ENCODE measurements at places on chromosomes 12 and 14.

DNA sequence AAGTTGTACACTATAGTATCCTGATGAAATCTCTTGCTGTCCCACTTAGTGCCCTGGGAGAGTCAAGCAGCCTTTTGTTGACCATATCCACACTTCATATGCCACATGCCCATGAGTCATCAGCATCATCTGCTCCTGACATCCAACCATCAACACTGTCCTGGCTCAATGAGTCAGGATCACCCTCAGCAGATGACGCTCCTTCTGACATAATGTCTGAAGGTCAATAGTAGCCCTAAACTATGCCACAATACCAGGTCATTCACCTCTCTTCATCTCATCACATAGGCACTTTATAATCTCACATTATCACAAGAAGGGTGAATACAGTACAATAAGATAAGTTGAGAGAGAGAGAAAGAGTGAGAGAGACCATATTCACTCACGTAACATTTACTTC, 369.0 kb upstream of the FAR2 start:
- DNase-seq: no peak

DNA sequence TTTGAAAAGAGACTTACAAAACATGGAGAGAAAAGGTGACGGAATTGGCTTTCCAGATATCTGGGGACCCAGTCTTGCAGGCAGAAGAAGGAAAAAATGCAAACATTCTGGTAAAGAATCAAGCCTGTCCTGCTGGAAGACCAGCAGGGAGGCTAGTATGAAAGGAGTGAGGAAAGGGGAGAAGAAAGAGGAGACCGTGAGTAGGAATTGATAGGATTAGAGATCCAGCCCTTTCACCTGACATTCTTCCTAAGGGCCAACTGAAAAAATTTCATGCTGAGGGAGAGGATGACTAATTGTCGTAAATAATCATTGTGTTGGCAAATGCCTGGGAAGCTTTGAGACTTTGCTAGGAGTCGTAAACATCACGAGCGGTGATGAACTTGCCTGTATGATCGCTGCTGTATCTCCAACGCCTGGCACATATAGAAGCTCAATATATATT, 12.1 kb downstream of the BHLHE41 start:
- no peak for DNase-seq

GRCh38 chr12:86774841-86775388, 518.7 kb upstream of the MGAT4C start:
- no peak for DNase-seq

GRCh38 chr12:97308576-97309198, 153.9 kb upstream of the RMST start:
- DNase-seq: no peak

DNA sequence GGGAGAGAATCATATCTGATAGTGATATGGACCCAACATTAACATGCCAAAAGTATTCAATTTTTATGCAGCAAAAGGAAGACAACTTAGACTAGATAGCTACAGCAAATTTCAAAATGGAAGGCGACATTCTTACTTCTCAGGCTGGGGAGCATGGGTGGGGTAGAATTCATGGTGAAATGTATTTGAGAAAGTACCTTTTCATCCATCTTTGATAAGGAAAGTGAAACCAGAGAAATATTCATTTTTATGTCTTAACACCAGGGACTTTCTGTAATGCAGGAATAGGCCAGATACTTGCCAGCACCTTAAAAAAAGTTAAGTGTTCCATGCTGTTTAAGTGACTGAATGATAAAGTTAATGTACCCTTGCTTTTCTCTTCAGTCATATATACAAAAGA, 13.4 kb downstream of the BTG1 start:
- DNase-seq: no peak

GRCh38 chr14:66281036-66281776, 205.0 kb upstream of the CCDC196 start:
- no peak for DNase-seq

All from central memory CD8-positive, alpha-beta T cell (primary cell).